Caki2 (cell line): ENCODE measurements at places on chromosomes 5 and 9. TPM values are rescaled to one million over a fixed set of nuclear protein-coding genes. Genes with fewer than 3 reads are reported as not detected.

RGS3 gene
- total RNA-seq: 52.7 and 74.5 TPM in 2 replicates

UGT3A1 gene
- not detected in 2 replicates for total RNA-seq

TAF11L3 gene
- total RNA-seq: not detected in 2 replicates

AMBP gene
- total RNA-seq: 16.7 and 19.8 TPM in 2 replicates

NLN gene
- 51.3 and 61.0 TPM in 2 replicates for total RNA-seq

DNA sequence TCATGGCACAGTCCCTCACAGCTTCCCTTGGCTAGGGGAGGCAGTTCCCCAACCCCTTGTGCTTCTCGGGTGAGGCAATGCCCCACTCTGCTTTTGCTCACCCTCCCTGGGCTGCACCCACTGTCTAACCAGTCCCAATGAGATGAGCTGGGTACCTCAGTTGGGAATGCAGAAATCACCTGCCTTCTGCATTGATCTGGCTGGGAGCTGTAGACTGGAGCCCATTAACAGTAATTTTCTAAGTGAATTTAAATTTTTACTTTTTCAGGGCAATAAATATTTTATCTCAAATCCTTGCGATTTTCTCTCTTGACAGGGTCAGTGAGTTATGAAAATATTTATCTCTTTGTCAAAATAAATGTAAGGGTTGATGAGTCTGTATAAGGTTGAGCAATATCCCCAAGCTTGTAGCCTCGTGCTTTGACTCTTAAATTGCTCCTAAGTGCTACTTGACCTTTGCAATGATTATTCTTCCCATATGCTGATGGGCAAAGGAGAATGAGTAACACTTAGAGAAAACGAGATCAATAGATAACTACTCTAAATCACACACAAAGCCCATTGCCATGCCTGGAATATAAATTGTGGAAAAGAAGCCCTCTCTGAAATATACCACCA is 82.1 kb upstream of the MOCS2 start:
- DNase-seq: no peak

GRCh38 chr5:12625667-12626263 is 721.5 kb upstream of the CTNND2 start:
- no peak for DNase-seq

GRCh38 chr5:105952875-105953274 is 1717.9 kb downstream of the EFNA5 start:
- DNase-seq: no peak

DNA sequence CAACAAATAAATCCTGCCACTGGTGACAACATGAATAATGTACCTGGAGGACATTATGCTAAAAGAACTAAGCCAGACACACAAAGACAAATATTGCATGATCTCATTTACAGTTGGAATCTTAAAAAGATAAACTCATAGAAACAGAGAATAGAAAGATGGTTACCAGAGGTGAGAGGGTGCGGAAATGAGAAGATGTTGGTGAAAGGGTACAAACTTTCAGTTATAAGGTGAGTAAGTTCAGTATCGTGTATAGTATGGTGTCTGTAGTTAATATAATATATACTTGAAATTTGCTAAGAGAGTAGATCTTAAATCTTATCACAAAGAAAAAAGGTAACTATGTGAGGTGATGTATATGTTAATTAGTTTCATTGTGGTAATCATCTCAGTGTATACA is 63.3 kb downstream of the PRRC1 start:
- no peak for DNase-seq

GRCh38 chr9:96649620-96650324 is 5.3 kb downstream of the PRXL2C start:
- DNase-seq: no peak

- no peak for DNase-seq
Observed at GRCh38 chr9:124697326-124698200, 73.5 kb downstream of the NR6A1 start.
